ENCODE measurements at places on chromosomes 11 and 22.
A peak's percentile ranks its signal among the peaks of the same experiment; 100 is the strongest.

DNA sequence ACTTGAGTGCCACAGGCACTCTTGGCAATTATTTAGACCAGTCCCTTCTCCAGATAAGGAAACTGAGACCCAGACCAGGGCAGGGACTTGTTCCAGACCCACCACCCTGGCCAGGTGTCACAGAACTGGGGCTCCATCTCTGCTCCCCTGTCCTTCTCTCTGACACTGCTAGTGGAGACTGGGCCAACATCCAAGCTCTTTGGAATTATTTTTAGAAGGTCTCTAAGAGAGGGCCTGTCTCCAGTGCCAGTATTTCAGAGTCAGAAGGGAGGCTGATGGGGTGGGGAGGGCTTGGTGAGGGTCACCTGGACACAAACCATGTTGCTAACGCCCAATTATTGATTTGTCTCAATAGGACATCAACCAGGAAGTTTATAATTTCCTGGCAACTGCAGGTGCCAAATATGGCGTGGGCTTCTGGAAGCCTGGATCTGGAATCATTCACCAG, 32.7 kb downstream of the POLR3H start:
- DNase-seq, result no peak

GRCh38 chr11:33643167-33643824, 57.3 kb downstream of the C11orf91 start:
- no peak for DNase-seq

GRCh38 chr11:9717719-9718118, 53.8 kb downstream of the SWAP70 start:
- no peak for DNase-seq

- no peak for DNase-seq
Measured at GRCh38 chr11:61551634-61552033, 29.2 kb downstream of the SYT7 start.

DNA sequence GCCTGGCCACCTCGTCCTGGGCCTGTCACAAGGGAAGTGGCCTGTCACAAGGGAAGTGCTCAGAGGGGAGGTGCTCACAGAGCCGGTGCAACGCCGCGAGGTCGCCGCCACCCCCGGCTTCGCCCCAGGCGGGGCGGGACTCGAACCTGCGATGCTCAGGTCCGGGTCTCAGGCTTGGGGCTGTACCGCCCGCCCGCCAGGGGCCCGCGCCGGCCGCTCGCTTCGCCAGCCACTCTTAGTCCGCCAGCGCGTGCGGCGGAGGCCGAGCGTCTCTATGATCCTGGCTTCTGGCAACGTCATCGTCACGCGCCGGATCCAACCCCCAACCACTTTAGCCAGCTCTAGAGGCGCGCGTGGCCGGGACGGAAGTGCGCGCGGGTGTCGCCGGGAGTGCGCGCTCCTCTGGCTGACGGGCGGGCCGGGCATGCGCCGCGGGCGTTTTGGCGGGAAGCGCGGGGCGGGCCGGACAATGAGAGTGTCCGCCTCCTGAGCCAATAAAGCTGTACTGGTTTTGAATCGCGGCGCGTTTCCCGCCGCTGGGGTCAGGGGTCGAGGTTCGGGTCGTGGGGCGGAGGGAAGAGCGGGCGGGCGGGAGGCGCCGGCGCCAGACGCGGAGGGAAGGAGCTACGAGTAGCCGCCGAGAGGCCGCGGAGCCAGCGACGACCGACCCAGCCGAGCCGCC, at the start of gene TRMT2A:
TSS of gene TRMT2A (minus strand) at position 276 of the 682 bp plus-strand sequence. CDS start 320 bp downstream, outside the sequence.
- DNase-seq, result peak; percentile 86

DNA sequence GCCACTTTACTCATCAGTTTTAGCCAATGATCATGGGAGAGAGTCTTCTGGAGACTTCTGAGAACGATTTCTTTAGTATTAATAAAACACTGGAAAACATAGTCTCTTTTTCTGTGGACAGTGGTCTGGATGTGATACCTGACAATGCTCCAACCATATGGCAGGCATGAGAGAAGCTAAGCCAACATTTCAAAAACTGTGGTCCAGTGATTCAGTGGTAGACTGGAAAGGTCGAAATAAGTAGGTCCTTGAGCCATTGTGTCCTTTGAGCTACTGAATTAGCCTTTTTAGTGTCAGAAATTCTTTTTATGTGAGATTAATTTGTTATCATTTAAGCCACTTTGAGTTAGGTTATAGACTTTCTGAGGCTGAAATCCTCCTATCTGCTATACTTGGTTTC, 197.7 kb upstream of the CTSC start:
- no peak for DNase-seq

- DNase-seq, result no peak
Measured at GRCh38 chr11:80041136-80042000, 600.5 kb upstream of the TENM4 start.

GRCh38 chr11:57407010-57407920, 16.8 kb upstream of the PRG2 start:
- DNase-seq, result no peak

DNA sequence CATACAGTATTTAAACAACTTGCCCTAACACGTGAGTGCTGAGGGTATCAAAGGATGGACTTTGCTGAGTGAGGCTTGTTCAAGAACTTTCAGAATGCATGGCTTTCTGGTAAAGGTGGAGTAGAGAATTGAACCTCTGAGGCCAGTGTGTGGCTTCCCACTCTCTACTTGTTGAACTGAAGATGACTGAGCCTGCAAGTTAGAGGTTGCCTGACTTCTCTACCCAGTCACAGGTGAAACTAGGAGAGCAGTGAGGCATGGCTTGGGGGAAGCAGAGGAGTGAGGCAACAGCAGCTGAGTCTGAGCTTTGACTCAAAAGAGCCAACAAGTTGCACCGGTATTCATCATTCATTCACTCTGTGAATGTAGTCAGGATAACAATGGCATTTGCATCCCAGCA, 256.4 kb upstream of the SESN3 start:
- DNase-seq, result no peak

GRCh38 chr11:126512741-126513715, 157.5 kb downstream of the ST3GAL4 start:
- DNase-seq, result no peak

DNA sequence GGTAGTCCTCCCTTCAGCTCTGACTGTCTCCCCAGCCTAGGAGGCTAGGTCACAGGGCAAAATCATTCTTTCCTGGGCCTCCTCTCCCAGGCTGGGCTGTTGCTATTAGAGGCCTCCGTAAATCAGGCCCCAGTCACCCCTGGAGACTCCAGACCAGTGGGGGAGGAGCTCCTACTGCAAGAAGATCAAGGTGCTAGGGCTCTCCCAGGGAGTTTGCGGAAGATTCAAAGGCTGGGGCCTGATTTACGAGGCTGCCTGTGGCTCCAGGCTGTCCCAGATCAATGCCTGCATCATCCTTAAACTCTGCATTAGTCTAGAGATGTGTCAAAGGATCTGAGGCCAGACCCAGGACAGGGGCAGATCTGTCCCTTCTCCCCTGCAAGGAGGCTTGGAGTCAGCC, 346.2 kb downstream of the TENM4 start:
- no peak for DNase-seq

- peak; percentile 96 for DNase-seq
Measured at GRCh38 chr11:116427903-116428637, 344.7 kb downstream of the BUD13 start.

GRCh38 chr11:67436459-67437081, 912 bp downstream of the PTPRCAP start:
- DNase-seq, result no peak

GRCh38 chr11:94675813-94676212, 92.3 kb upstream of the AMOTL1 start:
- no peak for DNase-seq

DNA sequence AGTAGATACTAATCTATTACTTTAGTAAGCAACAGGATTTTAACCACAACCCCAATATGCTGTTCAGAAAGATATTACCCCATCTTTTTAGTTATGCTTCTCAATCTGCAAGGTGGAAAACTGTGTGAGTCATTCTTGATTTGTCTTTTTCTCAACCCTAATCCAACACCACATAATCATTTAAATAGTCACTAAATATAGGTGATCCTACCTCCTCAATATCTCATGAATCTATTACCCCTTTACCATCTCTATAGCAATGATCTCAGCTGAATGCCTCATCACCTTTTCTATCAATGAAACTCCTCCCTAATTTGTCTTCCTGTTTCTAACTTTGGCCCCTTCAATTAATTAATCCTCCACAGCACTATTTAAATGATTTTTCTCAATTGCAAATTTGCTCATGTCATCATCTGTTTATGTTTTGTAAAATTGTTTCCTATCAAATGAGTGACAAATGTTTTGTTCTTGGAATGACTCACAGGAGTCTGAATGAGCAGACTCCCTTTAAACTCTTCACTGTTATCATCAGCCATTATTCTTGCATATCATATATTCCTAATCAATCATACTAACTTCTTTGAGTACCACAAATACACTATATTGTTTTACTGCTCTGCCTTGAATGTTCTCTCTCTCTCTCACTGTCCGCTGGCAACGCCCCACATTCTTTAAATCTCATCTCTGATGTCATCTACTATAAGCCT, 26.1 kb downstream of the SNX19 start:
- no peak for DNase-seq

GRCh38 chr11:103789952-103790351, 246.5 kb upstream of the DDI1 start:
- no peak for DNase-seq

GRCh38 chr11:115720602-115721245, 216.5 kb upstream of the CADM1 start:
- no peak for DNase-seq

DNA sequence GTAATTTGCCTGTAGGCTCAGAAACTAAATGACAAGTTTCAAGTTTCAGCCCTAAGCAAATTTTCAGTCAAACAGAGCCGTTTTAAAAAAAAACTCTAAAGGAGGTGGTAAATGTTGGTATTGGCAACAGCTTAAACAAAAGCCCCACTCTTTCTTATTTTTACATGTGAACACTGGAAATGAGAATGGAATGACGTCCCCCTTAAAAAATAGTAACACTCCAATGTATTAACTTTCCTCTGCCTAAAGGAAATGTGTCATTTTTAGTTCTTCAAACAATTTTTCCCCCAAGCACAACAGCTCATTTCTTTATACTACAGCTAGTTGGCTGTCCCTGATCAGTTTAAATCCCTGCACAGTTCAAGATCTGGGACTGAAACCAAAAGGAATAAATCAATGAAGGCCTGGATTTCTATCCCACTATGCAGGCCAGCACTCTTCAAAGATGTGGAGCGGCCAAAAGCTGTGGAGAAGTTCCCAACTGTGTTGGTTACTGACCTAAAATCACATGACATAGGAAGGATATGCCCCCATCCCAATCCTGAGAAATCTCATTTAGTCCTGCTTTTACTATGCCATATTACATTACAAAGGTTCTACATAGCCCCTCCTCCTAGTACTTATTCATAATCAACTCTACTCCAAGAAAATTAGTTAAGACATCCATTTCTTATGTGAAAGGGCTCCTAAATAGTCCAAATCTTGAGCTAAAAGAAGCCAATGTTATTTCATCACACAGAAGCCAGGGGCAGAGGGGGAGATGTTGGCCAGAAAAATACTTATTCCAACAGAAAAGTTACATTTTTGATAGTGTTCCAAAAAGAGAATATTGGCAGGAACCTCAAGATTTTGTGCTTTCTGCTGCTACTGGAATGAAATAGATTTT, 95.9 kb downstream of the CADM1 start:
- DNase-seq, result peak; percentile 64

DNA sequence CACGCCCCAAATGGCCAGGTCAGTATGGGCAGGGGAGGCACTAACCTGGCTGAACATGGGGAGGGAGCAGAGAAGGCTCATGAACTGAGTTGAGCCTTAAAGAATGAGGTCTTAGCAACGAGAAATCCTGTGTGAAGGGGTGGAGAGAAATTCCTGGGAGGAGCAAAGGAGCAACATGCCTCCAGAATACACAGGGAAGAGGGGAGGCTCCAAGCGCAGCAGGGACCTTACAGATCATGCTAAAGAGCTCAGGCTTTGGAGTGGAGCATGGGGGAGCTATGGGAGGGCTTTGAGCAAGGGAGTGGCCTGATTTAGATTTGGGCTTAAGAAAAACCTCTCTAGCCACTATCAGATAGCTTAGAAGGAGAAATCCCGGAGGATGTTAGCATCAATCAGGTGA, 88.1 kb downstream of the MN1 start:
- DNase-seq, result no peak

DNA sequence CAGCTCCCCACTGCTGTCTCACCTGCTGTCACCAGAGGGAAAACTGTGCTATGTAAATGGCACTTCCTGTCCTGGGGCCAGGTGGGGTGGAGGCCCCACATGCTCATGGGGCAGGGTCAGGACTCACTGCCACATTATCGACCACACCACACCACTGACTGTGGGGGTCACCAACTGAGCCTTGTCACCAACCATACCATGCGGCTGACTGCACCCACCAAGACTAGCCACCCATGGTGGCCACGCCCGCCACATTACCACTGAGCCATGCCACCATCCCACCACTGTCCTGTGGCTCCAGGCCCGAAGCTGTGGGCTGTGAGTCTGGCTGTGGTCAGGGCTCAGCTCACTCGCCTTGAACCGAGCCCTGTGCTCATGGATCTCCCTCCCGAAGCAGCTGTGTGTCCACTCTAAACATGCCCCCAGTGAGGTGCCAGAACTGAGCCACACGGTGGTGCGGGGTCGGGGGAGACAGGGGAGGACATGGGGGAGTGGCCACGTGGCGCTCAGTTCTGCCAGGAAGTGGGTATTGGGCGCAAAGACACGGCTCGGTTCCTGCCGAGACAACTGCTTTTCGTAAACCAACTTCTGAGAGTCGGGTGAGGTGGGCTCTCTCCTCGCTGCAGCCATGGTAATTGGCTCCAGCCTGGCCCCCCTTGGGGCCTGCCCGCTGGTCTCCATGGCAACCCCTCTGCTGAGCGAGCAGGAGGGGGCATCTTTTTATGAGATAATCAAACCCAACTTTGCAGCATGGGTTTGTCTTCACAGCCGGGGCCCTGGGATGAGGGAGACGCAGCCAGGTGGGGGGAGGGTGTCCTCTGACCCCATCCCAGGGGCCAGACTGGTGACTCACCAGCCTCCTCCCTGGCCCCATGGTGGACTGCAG, 23.2 kb downstream of the RTN4R start:
- no peak for DNase-seq

DNA sequence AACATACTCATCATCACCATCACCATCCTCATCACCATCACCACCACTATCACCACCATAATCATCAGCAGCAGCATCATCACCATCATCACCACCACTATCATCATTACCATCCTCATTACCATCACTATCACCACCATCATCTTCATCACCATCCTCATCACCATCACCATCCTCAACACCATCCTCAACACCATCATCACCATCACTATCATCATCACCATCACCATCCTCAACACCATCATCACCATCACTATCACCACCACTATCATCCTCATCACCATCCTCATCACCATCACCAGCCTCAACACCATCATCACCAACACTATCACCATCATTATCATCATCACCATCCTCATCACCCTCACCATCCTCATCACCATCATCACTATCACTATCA, 16.6 kb downstream of the RTN4R start:
- DNase-seq, result no peak

All from NCI-H526 treated with DMSO at 0.1 percent for 48 hours (cell line).